ENCODE measurements at places on chromosomes 5 and 9. TPM values are rescaled to one million over a fixed set of nuclear protein-coding genes. Genes with fewer than 3 reads are reported as not detected.

Gene SSNA1
- 93.3 TPM for total RNA-seq

Gene NAIP
- total RNA-seq = 1.4 TPM

Gene CTNNA1
- 448 TPM for total RNA-seq

Gene INSL6
- not detected for total RNA-seq

Gene MYMK
- total RNA-seq = not detected
